ENCODE measurements at places on chromosomes 4 and X.

DNA sequence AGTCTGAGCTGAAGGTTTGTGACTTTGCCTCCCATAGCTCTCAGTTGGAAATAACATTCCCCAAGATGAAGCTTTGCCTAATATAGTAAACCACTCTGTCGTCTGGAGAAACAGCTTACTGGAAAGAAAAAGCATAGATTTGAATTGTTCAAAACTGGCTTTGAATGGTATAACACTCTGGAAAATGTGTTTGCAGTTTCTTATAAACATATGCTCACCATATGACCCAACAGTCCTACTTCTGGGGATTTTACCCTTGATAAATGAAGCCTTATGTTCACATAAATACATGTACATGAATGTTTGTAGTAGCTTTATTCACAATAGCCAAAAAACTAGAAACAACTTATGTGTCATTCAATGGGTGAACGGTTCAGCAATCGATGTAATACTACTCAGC is 10.2 kb downstream of the VEGFD start:
- no peak for DNase-seq

DNA sequence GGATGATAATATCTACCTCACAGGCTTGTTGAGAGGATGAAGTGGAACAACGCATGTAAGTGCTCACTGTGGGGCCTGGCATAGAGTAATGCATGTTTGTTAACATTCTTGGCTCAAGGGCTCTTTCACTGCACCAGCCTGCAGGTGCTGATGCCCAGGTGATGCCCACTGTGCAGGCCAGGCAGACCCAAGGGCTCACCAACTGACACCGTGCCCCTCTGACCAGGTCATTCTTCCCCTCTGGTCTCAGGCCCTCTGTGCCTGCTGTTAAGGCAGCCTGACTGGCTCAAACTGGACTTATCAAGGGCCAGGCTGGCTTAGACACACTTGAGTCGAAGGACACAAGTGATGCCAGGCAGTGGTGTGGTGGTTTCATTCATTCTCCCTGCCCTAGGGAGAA is 90.5 kb downstream of the PJA1 start:
- DNase-seq = no peak

GRCh38 chr4:145153181-145153903 is 27.0 kb downstream of the OTUD4 start:
- DNase-seq = no peak

GRCh38 chrX:2572740-2573139 is 72.0 kb upstream of the DHRSX start:
- DNase-seq = no peak

- DNase-seq = no peak
Observed at GRCh38 chr4:17142232-17142711, 243.8 kb upstream of the LDB2 start.

GRCh38 chr4:69322055-69322454 is 41.8 kb downstream of the UGT2B28 start:
- no peak for DNase-seq

GRCh38 chr4:7327341-7327885 is 107.3 kb downstream of the PSAPL1 start:
- DNase-seq = no peak

DNA sequence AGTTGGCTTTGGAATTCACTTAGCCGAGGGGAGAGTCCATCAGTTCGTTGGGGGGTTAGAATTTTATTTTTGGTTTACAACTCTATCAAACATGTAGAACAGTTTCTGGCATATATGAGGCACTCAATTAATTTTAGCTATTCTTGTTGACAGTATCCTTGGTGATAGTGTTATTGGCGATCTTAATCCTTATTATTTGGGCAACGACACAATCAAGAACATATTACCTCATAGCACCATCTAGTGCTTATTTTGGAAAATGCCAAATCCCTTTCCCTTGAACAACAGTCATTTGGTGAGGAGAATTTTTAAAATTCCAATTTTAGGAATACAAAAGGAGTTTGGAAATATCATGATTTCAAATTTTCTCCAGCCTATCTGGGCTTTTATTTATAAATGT is 17.9 kb upstream of the PGRMC1 start:
- no peak for DNase-seq

GRCh38 chrX:83326539-83326938 is 181.6 kb upstream of the POU3F4 start:
- DNase-seq = no peak

GRCh38 chrX:103453655-103454054 is 65.6 kb downstream of the RAB40A start:
- no peak for DNase-seq

- DNase-seq = peak; percentile 40
Observed at GRCh38 chr4:20418861-20419451, 167.3 kb downstream of the SLIT2 start.

DNA sequence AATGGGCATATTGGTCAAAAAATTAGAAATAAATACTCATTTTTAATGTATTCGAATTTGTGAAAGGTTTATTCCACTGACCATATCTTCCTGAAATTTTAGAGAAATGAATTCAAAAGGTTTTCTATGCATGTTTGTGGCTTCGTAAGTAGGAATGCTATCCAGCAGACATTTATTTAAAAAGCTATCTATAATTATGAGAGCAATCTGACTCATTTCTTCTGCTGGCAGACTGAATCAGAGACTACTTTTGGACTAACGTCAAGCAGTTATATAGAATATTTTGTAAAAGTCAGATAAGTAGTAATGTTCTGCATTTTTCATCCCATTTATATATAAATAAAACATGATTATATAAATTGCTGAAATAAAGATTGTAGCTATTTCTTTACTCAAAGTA is 125.0 kb downstream of the SPCS3 start:
- no peak for DNase-seq

DNA sequence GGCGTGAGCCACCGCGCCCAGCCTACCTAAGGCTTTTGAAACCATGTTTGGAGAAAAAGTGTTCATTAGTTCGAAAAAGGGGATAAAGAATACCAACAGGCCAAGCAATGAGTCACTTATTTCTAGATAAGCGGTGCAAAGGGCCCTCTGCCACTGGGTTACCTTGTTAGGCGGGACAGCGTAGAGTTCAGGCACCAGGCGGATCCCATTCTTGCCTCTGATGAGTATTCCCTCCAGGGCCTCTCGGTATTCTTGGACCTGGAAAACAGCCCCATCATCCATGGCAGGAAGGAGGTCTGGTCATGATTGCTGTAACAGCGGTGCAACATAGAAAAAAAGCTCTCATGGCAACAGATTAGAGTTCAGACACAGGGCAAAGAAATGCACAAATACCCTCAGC is 48.0 kb downstream of the PHKA2 start:
- DNase-seq = no peak

GRCh38 chr4:158018221-158018830 is 154.5 kb downstream of the GASK1B start:
- DNase-seq = no peak

DNA sequence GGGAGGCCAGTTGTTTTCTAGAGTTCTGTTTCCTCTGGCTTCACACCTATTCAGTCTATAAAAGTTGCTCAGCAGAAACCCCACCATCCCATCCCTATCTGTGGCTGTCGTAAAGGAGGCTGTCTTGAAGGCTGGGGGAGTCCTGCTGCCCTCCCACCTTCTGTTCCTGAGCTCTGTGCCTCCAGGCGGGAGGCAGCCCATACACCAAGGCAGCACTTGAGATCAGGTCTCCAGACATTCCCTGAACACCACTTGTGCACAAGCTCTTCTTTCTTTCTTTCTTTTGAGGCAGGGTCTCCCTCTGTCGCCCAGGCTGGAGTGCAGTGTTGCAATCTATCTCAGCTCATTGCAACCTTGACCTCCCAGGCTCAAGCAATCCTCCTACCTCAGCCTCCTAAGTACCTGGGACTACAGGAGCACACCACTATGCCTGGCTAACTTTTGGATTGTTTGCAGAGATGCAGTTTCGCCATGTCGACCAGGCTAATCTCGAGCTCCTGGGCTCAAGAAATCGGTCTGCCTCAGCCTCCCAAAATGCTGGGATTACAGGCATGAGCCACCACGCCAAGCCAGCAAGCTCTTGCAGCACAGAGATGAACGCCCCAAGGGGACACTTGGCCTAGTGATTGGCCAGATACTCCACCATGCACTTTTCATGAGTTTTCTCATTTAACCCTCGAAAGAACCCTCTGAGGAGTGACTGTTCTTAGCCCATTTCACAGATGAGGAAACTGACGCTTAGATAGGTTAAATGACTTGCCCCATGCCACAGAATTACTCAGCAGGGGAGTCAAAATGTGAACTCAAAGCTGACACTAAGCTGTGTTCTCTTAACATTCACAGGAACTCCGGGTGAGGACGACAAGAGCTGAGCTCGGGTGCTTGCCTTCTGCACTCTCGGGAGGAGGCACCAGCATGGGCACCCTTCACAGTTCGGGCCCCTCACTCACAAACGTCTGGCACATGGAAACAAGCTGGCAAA is 55.8 kb upstream of the ENPP6 start:
- no peak for DNase-seq

- DNase-seq = no peak
Observed at GRCh38 chrX:50068285-50068563, 132.6 kb downstream of the AKAP4 start.

DNA sequence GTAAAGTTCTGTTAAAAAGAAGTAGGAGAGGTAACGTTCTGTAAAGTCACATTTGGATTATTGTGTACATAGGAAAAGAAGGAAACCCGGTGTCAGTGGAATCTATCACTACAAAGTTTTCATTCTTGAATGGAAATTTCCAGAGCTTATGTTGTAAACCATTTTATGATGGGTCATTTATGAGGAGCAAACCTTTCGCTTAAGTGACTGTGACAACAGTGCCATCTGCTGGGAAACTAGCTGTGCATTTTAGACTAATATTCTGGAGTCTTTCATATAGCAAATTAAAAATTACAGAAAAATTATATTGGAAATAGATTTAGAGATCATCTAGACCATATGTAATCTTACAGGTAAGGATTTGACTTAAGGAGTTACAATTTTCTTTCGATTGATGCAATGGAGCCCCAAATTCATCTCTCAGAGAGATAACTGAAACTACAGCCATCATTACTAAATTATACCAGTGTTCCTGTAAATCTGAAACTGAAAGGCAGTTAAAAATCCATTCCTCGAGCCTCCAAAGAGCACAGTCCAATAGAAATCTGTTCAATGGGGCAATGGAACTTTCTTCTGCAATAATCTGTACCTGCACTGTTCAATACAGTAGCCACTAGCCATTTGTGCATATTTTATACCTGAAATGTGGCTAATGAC is 26.9 kb downstream of the ASB9 start:
- DNase-seq = peak; percentile 52

- peak; percentile 30 for DNase-seq
Observed at GRCh38 chr4:94534401-94535312, 82.9 kb downstream of the PDLIM5 start.
